Natural killer cell treated with Interleukin-12 subunit alpha and Interleukin-12 subunit beta and Interleukin-15 and Interleukin-18, amount 100 ng/mL, for 72 hours (primary cell): ENCODE measurements at places on chromosomes 4 and X.

- DNase-seq, result no peak
These were observed 59.2 kb upstream of the GUCY1A1 start for GRCh38 chr4:155607481-155607880.

DNA sequence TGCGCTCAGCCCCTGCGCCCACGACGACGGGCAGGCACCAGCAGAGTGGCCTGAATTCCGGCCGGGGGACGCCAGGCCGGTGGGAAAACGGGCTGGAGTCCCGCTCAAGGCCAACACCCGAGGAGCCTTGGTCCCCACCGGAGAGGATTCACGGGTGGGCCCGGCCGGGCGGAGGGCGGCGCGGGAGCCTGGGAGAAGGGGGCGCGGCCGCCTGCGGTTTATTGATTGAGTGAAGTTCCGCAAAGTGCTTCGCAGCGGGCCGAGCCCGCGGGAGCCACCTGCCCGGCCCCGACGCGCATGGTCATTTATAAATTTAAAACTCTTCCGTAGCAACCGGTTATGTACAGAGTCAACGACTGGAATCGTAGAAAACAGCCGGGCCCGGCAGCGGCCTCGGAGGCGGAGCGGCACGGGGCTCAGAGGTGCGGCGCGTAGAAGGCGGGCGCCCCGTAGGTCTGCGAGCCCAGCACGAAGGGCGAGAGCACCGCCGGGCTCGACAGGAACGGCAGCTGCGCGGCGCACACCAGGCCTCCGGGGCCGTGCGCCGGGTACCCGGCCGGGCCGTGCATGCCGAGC is 3.6 kb downstream of the NKX1-1 start:
- no peak for DNase-seq

DNA sequence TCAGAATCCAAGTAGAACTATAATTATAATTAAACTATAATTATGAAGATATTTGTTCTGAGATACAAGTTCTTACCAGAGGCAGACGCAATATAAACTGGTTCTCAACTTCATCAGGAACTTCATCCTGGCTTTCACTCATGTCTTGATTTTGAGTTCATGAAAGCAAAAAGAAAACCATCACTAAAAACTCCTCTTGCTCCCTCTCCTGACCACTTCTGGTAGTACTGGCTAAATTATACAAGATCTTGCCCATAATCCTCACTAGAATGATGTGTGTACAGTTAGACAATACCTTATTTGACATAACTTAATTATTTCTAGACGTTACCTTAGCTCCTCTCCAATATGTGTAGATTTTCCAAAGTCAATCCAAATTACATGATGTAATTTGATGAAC is 3.7 kb downstream of the TAF7L start:
- DNase-seq, result no peak

GRCh38 chr4:54643958-54644751 is 13.6 kb upstream of the KIT start:
- DNase-seq, result no peak

DNA sequence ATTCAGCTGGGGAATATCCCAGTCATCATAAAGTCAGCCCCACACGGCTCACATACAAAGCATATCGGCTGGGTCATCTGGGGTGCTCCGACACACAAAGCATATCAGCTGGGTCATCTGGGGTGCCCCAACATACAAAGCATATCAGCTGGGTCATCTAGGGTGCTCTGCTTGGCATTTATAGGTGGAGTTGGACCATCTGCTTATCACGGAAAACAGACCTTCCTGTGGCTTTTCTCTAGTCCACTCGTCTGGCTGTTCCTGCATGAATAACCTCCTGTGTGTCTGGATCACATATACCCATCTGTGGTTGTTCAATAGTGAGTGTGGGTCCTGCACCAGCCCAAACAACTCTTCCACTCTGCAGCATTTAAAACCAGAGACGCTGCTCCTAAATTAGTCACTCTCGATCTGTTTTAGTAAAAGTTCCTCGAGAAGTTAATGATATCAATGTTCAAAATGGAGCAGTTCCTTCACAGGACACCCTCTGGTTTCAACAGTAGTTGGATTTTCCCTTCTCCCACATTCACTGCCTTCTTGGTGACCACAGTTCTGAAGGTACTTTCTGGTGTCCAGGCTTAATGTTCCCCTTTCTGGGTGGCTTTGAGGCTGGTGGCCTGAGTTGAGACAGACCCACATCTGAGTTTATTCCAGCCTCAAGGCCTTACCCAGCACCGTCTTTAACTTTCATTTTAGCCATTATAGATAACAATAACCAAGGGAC is 70.0 kb upstream of the FRG1 start:
- no peak for DNase-seq

DNA sequence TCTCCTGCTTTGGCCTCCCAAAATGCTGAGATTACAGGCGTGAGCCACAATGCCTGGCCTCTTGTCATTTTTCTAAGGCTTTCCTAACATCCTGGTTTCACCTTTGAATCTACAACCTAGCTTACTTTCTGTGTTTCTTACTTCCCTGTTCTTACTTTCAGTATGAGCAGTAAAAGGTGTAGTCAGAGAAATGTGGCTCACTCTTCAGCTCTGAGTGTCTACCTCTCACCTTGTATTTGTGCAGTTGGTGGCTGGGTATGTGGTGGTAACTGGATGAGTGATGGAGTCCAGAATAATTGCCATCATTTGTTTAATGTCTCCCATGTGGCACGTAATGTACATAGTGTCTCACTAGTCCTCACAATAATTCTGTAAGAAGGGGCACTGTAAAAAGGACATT is 19.1 kb upstream of the CXCL11 start:
- no peak for DNase-seq

GRCh38 chr4:1039493-1040343 is 28.3 kb downstream of the FGFRL1 start:
- DNase-seq, result no peak

DNA sequence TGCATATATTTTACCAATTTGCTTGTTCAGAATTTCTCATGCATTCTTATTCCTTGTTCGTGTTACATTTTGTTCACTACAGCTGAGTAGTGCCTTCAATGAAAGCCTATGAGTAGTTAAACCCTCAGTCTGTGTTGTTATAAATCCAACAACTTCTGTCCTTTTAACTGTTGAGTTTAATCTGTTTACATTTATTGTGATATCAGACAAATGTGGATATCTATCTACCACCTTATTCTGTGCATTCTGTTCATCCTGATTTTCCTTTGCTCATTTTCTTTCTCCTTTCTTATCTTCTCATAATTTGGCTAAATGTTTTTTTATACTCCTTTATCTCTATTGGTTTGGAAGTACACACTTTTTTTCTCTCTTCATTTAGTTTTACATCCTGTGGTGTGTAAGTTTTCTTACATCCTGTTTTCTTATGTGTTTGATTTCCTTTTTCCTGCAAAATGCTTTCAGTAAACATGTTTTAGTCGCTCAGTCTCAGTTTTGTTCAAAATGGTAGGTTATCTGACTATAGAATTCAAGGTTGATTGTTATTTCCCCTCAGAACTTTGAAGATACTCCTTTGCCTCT is 54.2 kb downstream of the CASP6 start:
- no peak for DNase-seq

DNA sequence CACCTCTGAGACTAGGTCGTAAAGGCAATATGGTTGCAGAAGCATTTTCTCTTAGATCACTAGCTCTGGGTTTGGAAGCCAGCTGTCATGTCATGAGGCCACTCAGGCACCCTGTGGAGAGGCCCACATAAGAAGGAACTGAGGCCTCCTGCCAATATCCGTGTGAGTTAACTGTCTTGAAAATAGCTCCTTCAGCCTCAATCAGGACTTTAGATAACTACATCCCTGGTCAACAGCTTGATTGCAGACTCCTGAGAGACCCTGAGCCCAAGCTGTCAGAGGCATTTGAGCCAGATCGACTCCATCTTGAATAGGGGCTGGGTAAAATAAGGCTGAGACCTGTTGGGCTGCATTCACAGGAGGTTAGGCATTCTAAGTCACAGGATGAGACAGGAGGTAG is 15.1 kb upstream of the REPS2 start:
- DNase-seq, result no peak

DNA sequence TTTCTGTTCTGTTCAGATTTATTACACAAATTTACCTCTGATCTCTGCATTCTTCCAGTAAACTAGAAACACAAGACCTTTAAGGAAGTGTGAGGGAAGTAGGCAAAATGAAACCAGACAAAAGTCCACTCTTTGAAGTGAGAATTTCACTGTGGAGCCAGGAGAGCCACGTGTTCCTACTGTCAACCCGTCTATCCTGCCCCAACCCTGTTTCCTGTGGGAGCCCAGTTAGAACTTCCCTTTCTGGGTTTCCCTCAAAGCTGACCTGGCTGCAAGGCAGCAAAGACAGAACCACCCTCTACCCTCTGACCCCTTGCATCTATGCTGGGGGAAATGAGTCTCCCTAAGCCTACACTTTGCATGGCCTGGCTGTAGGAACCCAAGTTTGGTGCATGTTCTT is 40.0 kb downstream of the TMEM144 start:
- DNase-seq, result no peak

DNA sequence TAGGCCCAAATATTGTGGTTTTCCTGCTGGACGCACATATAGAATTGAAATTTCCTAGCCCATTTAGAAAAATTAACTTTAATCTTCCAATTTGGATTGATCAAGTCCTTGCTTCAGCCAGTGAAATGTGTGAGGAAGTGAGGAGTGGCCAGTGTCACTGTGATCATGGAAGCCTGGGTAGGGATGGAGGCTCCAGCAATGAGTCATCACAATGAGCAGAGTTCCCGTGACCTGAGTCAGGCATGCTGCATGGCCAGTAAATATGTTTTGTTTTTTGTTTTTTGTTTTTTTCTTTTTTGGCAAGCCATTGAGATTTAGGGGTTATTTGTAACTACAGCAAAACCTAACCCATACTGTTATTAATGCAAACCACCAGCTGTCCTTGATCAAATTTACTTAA is 52.1 kb downstream of the IDS start:
- no peak for DNase-seq

DNA sequence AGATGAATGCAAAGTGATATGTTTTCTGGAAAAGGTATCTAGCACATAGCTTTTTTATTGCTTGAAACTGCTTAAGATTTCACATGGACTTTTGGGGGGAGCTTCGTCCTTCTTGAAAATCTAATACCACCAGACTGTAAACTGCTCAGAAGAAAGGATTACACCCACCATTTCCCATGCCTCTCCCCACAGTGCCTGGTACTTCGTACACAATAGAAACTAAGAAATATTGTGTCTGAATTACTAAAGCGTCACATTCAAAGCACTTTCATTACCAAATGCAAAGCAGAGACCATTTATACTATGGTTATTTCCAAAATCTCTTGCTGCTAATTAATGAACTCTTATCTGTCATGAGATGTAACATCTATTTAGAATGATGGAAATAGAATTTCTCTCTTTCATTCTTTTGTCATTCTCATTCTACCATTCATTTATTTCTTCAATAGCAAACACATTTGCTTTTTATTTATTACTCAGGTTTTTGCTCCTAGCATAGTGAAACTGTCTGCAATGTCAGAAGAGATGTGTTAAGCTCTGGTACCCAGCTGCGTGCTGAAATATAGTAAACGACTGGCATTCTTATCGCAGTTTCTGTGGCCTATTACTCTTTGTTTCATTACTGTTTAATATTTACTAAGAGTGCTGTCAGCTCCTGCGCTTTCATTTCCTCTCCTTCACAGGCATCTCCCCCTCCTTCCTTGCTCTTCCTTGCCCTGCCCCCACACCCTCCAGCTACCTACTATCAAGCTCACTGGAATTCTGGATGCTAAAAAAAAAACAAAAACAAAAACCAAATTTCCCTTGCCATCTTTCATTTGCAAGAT is 51.4 kb upstream of the RAPGEF2 start:
- no peak for DNase-seq

DNA sequence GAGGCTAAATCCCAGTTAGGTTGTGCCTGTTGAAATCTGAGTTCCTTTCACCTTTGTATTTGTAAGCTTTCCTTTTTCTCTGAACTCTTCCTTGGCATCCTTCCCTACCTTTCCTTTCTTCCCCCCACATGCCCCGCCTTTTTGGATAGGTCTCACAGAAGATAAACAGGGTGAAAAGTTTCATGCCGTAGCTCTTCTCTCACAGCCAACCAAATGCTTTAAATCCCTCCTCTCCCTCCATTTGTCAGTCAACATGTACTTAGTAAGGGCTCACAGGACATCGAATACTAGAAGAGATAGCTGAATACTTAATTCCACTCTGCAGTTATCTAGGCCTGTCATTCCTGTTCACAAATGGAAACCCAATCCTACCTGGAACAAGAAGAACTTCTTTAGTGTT is 107.1 kb upstream of the BMPR1B start:
- DNase-seq, result no peak

DNA sequence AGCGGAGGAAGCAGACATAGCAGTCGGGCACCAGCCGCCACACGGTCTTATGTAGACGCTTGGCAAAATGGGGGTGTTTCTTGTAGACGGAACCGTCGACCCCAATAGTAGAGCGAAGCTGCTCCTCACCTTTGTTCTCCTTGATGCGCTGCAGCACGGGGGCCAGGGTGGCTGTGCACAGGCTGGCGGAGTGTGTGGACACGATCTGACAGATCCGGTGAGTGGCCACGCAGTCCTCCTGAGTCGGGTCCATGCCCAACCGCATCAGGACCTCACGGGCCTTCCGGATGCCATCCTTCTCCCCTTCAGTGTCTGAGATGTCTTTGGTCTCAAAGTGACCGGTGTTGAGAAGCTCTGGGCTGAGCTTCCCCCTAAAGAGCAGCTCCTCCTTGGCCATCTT is 153.0 kb downstream of the TENT5D start:
- DNase-seq, result no peak

- no peak for DNase-seq
These were observed 346.7 kb upstream of the SLIT2 start for GRCh38 chr4:19905024-19905423.

DNA sequence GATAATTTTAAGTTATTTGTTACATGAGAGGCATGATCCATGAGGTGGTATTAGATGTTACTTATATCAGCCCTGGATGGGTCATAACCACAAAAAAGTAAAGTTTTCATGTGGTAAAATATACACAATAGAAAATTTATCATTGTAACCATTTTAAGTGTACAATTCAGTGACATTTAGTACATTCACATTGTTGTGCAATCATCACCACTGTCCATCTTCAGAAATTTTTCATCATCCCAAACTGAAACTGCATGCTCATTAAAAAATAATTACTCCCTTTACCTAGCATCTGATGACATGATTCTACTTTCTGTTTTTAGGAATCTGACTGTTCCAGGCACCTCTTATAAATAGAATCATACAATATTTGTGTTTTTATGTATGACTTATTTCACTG is 11.2 kb downstream of the GK2 start:
- no peak for DNase-seq

DNA sequence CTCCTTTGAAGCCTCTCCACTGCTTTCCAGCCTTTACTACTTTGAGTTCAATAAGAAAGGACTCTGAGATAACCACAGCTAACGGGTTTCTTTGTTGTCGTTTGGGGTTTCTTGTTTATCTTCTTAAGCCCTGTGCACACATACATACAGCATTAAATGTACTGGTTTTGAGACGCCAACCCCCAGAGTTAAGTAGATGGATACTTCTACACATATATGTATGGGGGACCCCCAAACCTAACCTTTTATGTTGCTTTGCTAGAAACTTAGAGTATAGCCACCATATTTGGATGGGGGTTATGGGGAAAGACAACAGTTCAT is 697 bp downstream of the CEP135 start:
- DNase-seq, result no peak

- no peak for DNase-seq
These were observed 236.9 kb downstream of the DCLK2 start for GRCh38 chr4:150315175-150315574.

- DNase-seq, result no peak
These were observed 29.7 kb downstream of the EREG start for GRCh38 chr4:74394476-74395136.
